ENCODE measurements at places on chromosomes 2 and 18.

GRCh38 chr18:12336887-12337286, 28.8 kb downstream of the TUBB6 start:
- no peak for DNase-seq

GRCh38 chr18:13007248-13007560, 16.0 kb downstream of the CEP192 start:
- no peak for DNase-seq

GRCh38 chr18:26981360-26982082, 116.0 kb upstream of the AQP4 start:
- DNase-seq: no peak

DNA sequence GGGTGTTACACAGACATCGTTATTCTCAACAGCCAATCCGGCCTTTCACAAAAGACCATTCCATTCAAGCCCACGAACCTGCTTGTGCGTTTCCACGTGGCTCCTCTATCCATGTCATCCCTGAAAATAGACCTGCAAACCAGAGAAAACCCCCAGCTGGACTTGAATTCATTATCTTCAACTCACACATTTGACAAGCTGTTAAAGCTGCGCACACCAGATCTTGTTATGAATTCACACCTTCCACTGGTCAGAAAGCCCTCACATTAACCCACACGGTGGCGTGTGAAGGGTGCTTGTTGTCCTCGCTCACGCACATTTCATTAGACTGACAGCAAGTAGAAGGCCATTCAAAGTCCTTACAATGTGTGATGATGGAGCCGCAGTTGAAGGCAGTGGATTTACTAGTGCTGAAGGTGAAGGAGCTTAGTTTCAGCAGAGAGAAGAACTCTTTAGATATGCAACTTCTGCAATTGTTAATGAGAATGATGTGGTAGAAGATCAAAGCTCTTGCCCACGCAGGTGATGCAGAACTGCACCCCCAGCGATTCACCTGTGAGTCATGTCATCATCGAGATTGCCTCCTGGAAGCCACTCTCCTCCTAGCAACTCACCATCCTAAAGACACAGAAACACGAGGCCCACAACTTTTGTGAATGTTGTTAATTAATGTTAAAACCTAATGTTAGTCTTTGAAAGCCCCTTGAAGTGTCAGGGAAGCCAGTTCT, 224.8 kb upstream of the SOX11 start:
- DNase-seq: no peak

DNA sequence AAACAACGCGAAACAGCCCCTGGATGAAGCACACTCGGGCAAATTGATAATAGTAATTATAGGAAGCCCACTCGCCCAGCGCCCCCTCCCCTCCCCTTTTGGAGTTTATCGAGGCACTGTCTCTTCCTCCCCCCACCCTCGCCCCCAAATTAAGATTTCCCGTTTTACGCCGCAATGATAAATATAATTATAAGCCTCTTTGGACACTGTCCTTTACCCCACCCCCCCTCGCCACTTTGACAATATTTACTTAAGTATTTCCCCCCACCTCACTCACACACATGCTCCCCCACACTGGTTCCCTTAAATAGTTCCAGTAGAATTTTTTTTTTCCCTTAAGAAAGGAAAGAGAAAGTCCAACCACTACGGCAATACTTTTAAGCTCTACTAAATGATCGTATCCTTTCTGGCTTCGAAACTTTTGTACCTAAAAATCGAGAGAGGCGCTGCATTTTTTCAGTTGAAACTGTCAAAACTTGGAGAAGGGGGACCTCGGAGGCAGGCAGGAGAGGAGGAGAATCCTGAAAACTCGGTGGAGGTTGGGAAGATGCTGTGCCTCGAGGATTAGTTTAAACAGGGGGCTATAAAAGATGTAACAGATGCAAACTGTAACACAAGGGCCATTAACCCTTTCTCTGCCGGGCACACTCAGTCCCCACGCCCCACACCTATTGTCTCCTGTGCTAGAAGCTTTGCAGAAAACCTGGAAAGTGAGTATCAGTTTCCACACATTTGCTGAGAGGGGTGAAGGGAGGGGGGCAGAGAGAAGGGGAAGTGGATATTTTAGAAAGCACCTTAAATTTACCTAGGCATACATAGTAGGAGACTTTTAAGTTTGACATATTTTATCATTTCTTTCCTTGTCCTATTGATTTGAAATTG, 1.8 kb downstream of the ZEB2 start:
- DNase-seq: no peak

GRCh38 chr18:75581336-75582131, 154.0 kb upstream of the SMIM21 start:
- DNase-seq: no peak

- no peak for DNase-seq
Measured at GRCh38 chr2:105072039-105072438, 34.2 kb downstream of the MRPS9 start.

- no peak for DNase-seq
Measured at GRCh38 chr2:34107811-34108210, 508.7 kb upstream of the FAM98A start.

DNA sequence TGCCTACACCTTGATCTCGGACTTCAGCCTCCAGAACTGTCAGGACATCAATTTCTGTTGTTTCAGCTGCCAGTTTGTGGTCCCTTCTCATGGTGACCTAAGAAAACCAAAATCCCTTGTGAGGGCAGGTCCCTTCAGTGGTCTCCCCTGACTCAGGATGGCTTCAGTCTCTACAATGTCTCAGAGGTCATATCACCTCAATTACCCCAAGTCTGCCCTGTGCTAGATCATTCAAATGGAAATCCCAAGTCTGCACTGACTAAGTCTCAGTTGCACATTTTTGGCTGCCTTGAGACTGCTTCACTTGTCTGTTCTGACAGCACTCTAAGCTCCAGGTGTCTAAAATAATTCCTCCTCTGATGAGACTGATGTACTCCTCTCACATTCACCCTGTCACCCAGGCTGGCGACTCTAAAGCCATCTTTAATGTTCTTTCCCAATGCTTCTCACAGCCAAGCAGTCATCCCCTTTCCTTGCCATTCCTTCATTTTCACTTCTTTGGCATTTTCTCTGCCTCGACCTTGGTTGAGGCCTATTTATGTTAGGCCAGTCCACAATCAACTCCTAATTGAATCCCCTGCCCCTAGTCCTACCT, 470.8 kb downstream of the DLGAP1 start:
- DNase-seq: no peak

DNA sequence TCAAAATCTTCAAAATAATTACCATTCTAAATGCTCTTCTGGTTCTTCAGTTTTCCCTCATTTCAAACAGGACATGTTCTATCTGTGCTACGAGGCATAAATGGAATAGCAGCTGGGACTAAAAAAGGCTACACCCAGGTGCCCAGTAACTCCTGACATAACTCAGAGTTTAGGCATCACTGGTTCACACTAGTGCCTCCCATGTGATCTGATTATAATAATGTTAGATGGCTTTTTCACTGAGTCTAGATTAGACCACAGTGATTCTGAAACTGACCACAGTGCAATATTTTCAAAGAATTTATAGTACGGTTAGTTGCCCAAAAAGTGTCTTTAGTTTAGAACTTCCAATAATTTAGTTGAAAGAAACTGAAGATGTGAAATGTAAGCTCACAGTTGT, 123.3 kb downstream of the CCBE1 start:
- no peak for DNase-seq

DNA sequence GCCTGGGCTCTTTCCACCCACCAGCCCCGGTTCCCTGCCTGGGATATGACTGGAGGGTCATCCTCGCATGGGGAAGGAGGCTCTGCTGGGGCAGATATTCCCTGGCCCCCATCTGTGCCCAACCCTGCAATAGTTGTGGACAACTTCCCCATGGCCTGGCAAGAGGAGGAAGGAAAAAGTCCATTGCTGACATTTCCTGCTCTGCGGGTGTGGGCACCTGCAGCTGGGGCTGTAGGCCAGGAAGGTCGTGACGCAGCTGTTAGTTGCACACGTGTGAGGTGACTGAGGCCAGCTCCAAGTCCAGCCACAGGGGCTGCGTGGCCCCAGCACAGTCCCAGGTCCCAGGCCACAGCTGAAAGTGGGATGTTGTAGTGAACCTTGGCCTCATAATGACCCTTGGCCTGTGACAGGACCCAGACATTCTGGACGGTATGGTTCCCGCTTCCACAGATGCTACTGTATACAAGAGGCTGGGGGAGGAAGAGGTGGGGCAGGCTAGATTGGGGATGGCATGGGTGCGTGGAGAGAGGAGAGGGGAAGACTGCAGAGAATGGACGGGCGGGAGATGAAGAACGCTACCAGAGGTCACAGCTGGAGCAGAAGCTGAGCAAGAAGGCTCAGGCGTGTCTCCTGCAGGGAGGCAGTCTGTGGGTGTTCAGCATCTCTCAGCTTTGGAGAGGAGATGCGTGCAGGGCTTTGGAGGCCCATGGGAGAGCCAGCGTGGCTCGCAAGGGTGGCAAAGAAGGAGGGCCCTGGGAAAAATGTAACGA, 22.1 kb downstream of the OTOF start:
- no peak for DNase-seq

GRCh38 chr18:79590191-79591031, 89.2 kb upstream of the CTDP1 start:
- DNase-seq: no peak

Measured in C1 segment of cervical spinal cord (tissue), 14 donors.